ENCODE measurements at places on chromosomes 5 and 9. TPM values are rescaled to one million over a fixed set of nuclear protein-coding genes. Genes with fewer than 3 reads are reported as not detected.

- ATAC-seq: no peak
Observed at GRCh38 chr5:152185547-152186245, 219.4 kb downstream of the NMUR2 start.

DNA sequence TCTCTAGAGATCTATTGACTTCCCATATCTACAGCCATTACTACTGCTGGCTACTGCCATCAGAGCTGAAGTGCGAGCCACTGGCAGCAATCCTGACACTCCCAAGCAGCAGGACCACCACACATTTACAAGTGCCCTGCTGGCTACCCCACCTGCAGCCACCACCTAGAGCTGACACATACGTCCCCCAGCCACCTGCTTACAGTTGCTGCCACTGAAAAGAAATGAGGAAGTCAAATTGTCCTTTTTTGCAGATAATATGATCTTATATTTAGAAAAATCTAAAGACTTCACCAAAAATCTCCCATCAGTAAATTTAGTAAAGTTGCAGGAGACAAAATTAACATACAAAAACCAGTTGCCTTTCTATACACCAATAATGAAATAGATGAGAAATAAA is 48.4 kb downstream of the ZNF484 start:
- no peak for ATAC-seq

DNA sequence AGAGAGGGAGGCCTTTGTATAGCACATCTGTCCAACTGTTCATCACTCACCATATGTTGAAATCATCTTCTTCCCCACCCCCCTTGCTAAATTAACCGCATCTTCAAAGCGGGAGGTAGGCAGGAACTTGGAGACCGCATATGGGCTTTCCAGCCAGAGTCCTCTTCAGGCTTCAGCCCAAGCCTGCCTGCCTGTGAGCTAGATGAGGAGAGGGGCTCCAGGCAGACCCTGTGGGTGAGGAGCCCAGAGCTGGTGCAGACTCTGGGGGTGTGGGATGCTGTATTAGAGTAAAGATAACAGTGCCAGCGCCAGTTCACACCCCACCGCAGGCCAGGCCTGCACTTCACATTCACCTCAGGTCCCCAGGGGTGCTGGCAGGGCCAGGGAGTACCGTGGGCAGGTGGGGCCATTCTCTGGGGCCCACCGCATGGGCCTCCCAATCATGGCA is 16.2 kb downstream of the PRRC2B start:
- no peak for ATAC-seq

GRCh38 chr5:79695526-79695925 is 5.9 kb downstream of the CMYA5 start:
- ATAC-seq: no peak

DNA sequence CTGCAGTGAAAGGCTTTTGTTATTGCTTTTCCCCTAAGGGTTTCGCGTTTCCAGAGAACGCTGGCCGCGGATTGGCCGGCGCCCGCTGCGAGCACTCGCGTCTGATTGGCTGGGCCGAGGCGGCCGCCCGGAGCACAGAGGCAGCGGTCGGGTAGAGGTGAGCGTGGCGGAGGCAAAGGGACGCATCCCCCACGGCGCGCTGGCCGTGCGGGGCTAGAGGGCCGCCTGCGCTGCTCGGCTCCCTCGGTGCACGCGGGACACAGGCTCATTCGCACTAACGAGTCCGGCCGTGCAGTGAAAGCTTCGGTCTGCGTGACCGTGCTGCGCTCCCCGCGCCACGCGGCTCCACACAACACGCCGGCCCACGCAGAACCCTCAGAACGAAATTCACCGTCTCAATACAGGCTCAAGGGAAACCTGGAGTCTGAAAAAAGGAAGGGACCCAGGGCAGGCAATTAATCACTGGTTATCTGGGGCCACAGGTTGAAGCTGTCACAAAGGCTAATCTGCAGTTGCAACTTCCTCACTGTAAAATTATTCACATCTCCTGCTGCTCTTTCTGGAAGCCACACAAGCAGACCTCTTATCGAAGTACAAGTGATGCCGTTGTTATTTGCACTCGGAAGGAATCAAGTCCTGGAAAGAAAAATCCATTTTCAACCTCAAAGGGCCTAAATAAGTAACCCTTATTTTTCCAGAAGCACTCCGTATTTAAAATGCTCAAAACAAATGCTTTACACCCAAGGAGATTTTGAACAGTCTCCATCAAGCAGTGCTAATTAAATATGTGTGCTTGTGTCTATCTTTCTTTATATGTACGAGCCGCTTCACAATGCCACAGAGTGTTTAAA is 94.6 kb downstream of the ZNF608 start:
- ATAC-seq: peak; percentile 77

GRCh38 chr9:6301858-6302257 is 26.3 kb upstream of the TPD52L3 start:
- peak; percentile 72 for ATAC-seq

DNA sequence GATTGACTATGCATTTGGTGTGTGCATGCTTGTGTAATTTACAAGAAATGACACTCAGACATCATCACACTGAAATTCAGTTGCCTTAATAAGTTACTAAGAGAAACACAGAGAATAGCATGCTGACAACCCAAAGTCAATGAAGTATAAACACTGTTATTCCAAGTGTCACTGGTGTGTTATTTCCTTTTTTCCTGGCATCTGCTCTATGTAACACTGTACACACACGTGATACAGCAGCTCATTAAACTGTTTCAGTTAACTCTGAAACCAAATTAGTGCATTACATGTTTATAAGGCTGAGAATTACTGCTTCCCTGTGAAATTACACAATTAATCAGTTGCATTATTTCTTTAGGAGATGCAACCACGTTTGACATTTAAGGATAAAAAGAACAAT is 252.7 kb downstream of the EFNA5 start:
- ATAC-seq: no peak

DNA sequence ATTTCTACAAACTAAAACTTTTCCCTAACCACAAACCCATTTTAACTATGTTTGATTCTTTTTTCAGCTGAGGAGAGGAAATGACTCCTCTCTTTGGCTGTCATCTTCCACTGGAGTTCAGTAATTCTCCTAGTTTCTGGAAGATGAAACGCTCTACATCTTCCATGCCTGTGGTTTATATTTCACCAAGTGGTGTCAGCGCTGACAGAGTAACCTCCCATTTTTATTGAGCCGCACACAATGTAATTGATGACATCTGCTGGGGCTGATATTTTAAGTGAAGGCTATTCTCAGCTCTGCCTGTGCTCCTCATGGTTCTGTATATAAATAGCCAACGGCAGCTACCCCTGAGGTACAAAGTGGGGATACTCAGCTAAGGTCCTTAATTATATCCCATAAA is 234.6 kb downstream of the SPOCK1 start:
- no peak for ATAC-seq

Gene LRRC19
- 0.08 TPM for total RNA-seq

Gene PRUNE2
- 4.9 TPM for total RNA-seq

Gene TMEM215
- not detected for total RNA-seq

Gene AHRR
- total RNA-seq: 1.1 TPM

All from esophagus mucosa (tissue), 1 donor.